ENCODE measurements at places on chromosomes 2 and 18.
A peak's percentile ranks its signal among the peaks of the same experiment; 100 is the strongest.

DNA sequence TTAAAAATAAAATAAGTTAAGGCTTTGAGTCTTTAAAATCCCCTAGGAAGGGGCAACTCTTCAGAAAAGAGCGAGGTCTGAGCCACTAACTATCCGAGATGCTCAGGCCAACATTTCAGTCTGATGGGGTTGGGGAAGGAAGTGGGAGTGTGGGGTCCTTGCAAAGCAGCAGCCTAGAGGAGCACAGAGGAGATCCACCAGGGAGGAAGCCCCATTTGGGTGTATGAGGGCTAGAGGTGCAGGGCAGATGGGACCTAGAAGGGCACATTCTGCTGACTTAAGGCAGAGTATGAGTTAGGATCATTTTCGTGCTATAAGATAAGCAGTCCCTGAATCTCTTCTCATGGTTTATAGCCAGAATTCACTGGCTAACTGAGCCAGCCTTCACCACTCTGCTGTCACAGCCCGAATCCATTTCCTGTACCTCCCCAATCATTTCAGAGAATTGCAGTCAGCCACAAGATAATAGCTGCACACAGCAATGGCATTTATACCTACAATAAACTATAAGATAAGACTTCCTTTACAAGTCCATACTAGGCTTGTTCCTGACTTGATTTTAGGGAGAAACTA lies 37.0 kb downstream of the MRPL30 start:
- no peak for DNase-seq

GRCh38 chr2:46615986-46616485 lies 136.7 kb downstream of the TMEM247 start:
- DNase-seq: no peak

DNA sequence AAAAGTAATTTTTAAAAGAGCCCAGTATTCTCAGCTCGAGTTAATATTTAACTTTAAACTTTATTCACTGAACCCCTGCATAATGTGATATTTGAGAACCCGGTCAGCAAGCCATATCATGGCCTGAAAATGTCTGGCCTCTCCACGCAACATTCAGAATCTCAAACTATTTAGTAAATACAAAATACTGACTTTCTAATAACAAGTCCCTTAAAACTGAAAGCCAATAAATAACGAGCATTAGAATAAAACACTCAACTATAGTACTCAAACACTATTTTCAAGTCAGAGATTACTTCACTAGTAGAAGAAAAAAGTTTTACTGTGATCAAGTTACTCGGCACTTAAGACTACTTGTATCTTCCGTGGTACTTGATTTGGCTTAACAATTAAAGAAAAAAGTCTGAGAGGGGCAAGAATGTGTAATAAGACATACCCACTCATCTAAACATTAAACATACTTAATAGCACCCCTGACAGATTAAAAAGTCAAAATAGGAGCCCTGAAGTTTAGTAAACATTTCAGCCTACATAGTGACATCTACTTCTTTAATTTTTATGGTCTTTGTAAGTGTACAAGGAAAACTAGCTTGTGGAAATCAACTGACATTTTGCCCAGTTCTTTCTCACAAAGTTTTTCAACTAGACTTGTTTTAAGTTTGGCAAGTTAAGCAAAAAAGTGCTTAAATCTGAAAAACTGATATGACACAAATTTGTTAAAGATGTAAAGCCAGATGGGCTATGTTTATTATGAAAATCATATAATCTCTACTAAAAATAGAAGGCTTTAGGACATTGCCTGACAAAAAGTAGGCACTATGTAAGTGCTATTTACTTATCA lies 38.2 kb downstream of the RTN4 start:
- DNase-seq: no peak

DNA sequence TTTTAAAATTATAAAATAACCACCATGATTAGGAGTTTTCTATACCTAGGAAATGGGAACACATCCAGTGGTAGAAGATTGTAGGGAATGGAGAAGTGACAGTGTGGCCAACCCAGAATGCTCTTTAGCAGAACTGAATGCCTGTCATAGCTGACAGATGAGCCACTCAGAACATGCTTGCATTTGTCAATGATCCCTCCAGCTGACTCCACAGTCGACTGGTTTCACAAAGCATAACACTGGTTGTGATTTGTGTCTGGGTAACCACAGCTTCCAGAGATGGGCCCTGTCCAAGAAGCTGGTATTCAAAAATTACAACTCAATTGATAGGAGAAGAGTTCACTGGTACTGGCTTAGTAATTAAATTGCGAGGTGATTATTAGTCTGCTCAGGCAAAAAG lies 9.0 kb upstream of the CTIF start:
- DNase-seq: no peak

- no peak for DNase-seq
Observed at GRCh38 chr2:37892436-37893114, 32.5 kb upstream of the RMDN2 start.

DNA sequence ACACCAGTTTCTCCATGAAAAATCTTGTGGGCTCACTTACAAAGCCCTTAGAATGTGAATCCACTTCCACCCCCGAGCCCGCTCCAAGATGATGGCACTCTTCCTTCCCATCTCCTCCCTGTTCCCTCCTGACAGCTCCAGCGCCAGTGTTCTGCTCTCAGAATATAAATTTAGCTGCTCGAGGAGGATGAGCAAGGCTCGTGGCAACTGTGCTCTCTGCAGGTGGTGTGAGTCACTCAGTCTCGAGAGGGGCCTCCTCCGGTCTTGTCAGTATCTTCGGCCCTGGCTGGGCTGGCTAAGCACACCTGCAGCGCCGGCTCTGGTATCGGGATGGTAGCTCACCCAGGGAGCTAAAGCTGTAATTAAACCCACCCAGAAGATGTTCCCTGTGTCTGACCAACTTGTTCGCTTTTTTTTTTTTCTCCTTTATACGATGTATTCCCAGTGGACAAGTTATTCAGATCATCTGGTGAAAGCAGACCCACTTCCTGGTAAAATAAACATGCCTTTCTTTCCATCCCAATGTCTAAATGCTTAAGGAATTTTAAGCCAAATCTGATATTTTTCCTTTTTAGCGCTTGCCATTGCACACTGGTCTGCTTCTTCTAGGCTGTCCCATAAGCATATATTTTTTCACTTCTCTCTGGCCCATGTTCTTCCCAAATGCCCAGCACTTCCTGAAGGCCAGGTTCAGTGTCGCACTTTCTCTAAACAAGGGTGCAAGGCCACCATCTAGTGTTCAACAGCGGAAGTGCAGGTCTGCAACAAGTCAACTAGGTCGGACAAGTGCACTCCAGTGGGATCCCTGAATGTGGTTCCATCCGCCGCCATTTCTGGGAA lies 31.4 kb upstream of the YPEL5 start:
- peak; percentile 64 for DNase-seq

GRCh38 chr2:181305301-181306123 lies 151.7 kb upstream of the ITGA4 start:
- peak; percentile 45 for DNase-seq

- DNase-seq: no peak
Observed at GRCh38 chr2:153558247-153558646, 79.7 kb upstream of the RPRM start.

DNA sequence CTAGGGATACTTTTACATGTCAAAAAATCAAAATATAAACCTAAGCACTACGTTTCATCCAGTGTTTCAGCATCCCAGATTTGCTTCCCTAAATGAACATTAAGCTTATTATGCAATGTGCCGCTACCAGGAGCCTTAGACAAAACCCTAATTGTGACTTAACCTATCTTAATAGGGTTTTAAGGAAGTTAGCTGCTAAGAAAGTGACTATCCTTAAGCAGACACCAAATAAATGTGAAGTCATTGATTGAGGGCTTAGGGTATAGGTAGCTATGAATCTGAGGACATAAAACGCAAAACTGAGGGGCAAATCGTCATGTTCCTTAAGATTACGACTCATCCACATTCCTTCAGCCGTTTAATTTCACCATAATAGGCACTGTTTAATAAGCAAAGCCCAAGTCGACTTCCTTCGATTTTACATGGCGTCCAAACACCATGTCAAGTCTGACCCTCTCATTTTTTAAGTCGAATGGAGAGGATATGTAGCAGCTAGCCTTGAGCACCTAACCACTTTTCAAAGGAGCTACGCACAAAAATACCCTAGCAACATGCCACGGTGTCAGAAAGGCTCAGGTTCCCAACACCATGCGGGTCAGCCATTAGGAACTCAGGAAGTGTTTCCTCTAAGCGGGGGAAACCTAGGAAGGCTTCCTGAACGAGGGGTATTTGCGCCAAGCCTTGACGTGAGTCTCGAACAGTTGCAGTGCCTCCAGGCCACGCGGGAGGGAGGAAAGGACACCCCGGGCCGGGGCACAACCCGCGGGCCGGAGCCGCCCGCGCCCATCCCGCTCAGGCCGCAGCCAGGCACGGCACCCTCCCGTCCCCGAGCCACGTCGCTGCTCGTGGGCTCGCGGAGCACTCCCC lies 1.0 kb downstream of the HDLBP start:
- no peak for DNase-seq

GRCh38 chr2:39107156-39107555 lies 13.7 kb downstream of the SOS1 start:
- no peak for DNase-seq

- no peak for DNase-seq
Observed at GRCh38 chr2:124693156-124693555, 668.1 kb downstream of the CNTNAP5 start.

DNA sequence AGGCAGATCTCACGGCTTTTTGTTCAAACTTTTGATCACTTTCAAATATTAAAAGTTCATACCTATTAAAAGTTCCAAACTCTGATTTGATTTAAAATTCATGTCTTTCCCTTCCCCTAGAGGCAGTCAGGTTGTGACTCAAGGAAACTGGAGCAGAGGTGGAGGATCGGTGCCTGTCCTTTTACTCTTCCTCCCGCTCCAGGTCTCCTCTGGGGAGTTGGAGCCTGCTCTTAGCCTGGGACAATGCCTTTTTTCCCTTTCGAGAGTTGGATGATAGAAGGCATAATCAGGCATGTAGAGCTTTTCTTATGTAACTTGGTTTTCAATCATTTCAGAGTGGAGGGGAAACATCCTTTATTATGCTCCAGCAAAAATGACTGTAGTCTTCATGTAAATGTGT lies 1706.1 kb upstream of the CELF4 start:
- DNase-seq: no peak

GRCh38 chr18:3810296-3810695 lies 360.3 kb downstream of the TGIF1 start:
- no peak for DNase-seq

DNA sequence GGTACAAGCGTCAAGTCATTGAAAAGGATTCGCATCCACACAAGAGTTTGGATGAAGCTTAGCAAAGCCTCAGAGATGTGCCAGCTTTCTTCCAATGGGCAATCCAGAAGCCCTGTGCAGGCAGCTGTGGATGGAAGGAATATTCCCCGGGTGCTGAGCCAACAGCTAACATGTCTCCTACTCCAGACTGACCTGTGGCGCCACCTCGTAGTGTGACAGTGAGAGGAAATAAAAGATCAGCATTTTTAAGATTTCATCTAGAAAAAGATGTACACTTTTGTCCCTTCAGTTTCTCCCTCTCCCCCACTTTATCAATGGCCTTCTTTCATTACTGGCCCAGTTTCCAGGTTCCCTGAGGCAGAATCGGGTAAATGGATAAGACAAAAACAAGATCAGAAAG lies 48.9 kb upstream of the SPATS2L start:
- no peak for DNase-seq

- no peak for DNase-seq
Observed at GRCh38 chr18:40371673-40372072, 1583.4 kb upstream of the PIK3C3 start.
